ENCODE measurements at places on chromosomes 6 and 20. TPM values are rescaled to one million over a fixed set of nuclear protein-coding genes. Genes with fewer than 3 reads are reported as not detected.

The RIPPLY2 gene
- not detected for total RNA-seq

DNA sequence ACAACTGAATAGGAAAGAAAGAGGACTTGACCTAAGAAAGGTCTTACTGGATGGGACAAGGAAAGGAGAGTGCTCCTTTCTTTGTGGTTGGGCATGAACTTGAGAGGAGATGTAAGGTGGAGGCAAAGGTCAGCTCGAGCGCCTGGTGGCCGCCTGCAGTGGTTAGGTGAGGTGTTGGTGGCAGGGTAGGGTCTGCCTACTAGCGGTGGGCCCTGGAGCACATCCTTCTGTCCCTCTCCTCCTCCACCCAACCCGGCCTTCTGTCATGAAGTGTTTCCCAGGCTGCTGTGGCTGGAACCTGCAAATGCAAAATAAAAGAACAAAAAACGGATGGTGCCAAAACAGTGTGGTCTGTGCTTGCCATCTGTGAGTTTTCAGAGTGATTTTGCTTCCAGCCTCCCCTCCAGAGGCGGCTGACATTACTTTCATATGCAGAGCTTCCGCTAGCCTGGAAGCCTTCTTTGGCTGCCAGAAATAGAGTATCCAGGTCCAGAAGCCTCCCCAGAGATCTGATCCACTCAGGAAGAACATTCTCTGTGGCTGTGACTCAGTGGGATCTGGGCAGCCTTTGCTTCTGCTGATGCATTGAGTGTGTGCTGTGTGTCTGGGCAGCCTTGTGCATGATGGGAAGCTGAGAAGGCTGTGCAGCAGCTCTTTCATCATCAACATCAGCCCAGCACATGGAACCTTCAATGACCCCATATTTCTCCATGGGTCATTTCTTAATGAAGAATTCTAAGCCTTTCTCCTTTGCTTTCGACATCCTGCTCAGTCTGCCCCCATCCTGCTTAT lies 79.8 kb upstream of the FAM184A start:
- no peak for DNase-seq

The MOXD1 gene
- 1.2 TPM for total RNA-seq

- DNase-seq = peak; percentile 90
These were observed 108.4 kb upstream of the PRSS16 start for GRCh38 chr6:27138837-27139755.

DNA sequence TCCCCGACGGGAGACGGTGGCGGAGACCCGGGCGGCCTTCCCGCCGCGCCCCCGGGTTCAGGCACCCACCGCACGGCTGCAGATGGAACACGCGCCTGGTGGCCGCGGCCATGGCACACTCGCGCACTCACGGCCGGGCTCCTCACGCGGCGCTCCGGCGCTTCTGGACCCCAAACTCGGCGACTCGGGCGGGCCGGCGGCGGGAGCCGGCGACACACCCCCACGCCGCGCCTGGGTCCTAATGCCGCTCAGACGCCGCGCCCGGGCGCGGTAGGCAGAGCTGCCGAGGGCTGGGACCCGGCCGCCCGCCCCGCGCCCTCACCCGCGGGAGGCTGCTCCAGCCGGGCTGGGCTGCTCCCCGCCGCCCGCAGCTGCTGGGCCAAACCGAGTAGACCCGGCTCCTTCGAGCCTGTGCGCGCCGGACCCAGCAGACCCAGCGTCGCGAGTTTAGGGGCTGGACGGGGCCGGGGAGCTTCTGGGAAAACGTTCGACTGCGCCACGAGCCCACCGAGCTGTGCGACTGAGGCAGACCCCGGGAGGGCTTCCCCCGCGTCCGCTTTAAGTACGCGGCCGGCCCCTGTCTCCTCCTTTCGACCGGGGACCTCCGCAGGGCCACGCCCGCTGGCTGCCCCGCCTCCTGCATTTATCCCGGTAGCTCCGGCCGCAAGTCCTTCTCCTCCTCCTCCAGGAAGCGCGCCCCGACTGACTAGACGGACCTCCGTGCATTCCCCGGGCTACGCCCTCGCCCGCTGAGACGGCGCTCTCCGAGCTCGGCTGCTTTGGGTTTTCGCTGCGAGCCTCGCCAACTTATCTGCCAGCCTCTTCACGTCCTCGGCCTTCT lies at the start of gene SLC4A11:
Gene SLC4A11, minus strand, starts transcription at position 165 of the 841 bp plus-strand sequence. Its CDS starts 53 bp downstream, at position 112.
- peak; percentile 82 for DNase-seq

DNA sequence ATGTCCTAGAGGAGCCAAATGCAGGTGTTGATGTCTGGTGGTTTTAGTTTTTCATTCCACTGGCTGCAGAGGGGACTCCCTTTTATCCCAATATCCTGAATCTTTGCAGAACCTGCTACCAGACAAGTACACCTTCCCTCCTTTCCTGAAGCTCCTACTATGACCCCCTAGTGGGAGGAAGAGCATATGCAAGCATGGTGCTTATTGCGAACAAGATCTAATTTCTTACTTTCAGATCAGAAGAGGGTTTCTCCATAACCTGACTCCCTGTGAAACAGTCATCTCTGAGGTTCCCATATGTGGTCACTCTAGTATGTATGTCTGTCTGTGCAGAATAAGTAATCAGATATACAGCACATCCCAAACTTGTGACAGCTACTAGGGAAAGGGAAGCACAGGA lies 277.2 kb downstream of the ARHGAP18 start:
- no peak for DNase-seq

The DLK2 gene
- total RNA-seq = not detected

The ZNF391 gene
- 1.1 TPM for total RNA-seq
